ENCODE measurements at places on chromosomes 7 and 10.

- no peak for DNase-seq
Measured at GRCh38 chr10:91319336-91319735, 90.8 kb upstream of the HECTD2 start.

DNA sequence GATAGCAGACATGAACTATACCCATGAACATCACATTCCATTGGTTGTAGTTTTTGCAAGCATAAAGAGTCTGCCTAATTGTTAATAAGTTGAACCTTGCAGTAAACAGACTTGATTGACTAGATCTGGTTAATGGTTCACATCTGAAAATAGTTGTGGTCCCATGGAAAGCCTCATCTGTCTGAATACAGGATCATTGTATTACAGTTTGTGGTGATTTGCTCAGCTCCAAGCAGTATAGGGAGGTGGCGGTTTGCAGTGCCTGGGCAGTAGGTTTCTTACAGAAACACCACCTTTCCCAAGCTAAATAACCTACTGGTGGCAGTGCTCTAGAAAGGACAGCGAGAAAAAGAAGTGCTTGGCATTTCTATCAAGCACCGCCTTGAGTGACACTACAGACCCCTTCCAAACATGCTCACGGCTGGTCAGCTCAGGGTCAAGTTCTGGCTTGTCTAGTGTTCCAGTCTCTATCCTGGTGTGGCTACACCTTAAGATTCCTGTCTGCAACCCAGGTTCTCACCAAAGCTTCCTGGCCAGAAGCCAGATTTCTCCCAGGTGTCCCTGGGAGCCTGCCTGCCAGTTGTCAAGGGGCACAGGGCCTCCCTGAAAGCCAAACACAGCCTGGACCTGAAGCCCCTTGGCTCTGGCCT, 119.9 kb downstream of the FANK1 start:
- DNase-seq = no peak

GRCh38 chr10:122323941-122324675, 50.4 kb upstream of the PLEKHA1 start:
- no peak for DNase-seq

GRCh38 chr10:110794808-110795207, 76.9 kb upstream of the PDCD4 start:
- no peak for DNase-seq

GRCh38 chr10:120688928-120689327, 162.2 kb upstream of the WDR11 start:
- no peak for DNase-seq

GRCh38 chr7:158695726-158696452, 8.7 kb downstream of the NCAPG2 start:
- no peak for DNase-seq

DNA sequence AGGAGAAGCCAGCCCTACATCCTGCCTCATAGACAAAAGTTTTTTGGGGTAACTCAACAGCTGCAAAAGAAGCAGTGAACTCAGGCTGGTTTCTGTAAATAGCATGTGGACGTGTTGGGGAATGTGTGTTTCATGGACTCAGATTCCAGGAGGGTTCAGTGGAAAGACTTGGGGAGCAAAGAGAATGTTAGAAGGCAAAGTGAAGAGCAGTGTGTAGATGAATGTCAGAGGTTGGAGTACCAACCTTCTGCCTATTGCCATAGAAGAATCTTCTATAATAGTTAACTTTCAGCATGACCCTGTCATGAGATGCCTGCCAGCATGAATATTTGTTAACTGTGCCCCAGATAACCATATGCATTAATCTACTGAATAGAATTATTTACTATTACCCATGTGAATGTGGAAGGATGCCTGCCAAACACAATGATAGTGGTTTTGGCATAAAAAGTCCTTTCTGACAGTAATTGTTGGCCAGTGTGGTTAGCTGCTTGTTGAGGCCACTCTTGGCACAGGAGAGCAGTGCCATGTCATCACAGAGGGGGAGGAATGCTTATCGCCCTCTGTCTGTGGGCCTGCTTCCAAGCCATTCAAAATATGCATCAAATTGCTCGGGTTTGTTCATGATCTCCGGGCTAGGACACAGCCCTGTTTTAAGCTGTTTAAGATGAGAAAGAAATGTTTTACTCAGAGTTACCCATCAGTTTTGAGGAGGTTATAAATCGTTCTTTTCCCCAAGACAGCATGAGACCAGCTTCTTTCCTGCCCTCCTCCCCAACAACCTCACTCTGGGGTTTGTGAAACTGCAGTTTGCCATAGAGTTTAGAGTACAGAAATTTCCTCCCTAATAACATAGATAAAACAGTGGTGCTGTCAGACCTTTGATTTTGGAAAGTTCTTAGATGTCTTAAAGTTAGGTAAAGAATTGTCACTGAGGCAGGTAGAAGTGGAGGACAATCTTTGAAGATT, 165.3 kb downstream of the WNT2 start:
- DNase-seq = no peak

DNA sequence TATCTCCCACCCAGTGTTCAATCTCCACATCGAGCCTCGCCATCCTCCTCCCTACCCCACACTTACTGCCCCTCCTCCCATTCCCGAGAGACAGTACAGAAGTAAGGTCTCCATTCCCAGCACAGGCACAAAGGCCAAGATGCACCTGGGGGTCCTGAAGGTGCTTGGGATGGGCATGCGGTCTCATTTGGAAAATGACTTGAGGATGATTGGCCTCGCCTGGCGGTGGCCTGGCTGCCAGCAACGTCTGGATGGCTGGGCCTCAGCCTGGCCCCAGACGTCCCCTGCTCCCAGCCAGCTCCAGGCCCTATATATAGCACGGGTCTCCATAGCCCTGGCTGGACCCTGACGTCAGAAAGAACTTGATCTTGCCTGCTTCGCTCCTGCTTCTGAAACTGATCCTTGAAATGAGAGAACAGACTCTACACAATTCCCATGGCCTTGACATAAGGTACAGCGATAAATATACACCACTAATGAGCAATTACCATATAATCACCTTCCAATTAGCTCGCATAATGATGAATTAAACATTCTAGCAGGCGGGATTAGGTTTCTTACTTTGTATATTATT, 11.8 kb downstream of the EMX2 start:
- no peak for DNase-seq

DNA sequence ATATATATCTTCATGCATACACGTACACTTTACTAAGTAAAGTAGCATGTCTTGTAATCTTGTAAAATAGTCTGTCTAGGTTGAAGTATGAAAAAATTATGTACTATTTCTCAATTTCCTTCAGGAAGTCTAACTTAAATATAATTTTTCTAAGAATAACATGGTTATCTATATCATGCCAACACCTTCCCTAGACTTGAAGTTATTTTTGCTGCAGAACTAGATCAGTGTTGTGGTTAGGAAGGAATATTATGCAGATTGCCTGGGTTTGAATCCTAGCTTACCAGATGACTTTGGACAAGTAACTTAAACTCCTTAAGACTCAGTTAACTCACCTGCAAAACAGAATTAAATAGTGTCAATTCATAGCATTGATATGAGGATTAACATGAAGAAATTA, 142.2 kb upstream of the SEMA3A start:
- no peak for DNase-seq

DNA sequence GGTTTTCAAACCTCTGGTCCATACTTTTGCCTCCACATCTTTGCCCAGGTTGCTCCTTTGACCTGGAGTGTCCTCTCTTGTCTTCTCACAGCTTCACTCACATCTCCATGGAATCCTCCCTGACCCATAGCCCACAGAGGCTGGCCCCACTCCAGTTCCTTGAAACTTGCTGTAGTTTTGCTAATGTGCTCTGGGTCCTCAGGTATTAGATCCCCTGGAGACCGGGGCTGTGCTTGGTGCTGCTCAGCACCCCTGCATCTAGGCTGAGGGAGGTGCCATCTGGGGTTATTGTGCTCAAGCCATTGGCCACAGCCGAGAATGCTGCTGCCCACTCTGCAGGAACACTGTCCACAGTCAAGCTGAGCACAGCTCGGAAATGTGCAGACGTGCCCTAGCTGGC, 16.5 kb downstream of the KNDC1 start:
- no peak for DNase-seq

DNA sequence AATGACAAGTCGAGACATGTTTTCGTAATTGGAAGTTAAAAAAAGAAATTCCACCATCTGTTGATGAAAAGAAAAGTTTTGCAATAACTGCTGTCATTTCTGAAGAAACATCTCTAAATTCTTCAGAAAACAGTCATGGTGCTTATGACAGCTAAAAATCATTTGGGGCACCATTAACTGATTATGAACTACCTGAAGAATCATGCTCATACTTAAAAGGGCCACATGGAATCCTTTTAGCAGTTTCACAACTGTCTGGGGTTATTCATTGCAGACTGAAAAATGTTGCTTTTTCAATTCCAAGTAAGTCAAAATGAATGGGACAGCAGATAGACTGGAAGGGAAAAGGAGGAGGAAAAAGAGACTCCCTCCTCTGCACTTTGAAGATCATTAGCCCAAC, 134.2 kb downstream of the CHN2 start:
- DNase-seq = no peak

DNA sequence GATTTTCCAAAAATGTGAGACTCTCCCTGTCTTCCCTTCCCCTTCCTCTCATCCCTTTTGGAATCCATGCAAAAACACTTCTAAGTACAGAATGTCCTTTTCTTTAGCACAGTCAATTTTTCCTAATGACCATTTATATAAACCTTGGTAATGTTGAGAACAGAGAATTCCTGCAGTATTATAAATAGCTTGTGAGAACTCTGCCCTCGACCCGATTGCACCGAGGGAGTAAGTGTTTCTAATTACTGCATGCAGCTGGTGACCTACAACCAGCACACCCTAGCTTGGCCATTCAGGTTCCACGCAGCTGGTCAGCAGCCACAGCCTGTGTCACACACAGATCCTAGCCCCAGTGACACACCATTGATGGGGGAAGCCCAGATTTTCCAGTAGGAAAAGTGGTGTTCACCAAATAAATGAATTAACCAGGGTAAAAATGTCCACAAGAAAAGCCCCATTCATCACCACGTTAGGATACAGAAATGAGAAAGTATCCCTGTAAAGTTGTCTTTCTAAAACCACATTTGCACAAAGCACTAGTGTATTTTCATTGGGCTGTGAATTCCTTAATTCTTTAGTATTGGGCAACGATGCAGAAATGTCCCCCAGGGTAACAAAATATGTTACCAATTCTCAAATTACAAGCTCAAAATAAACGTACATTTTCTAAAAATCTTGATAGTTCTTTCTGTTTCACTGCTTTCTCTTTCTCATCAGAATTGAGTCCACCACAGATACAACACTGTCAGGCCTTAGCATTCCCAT, 499.0 kb upstream of the KLF6 start:
- DNase-seq = no peak

- no peak for DNase-seq
Measured at GRCh38 chr7:101363734-101364374, 1.2 kb downstream of the COL26A1 start.

DNA sequence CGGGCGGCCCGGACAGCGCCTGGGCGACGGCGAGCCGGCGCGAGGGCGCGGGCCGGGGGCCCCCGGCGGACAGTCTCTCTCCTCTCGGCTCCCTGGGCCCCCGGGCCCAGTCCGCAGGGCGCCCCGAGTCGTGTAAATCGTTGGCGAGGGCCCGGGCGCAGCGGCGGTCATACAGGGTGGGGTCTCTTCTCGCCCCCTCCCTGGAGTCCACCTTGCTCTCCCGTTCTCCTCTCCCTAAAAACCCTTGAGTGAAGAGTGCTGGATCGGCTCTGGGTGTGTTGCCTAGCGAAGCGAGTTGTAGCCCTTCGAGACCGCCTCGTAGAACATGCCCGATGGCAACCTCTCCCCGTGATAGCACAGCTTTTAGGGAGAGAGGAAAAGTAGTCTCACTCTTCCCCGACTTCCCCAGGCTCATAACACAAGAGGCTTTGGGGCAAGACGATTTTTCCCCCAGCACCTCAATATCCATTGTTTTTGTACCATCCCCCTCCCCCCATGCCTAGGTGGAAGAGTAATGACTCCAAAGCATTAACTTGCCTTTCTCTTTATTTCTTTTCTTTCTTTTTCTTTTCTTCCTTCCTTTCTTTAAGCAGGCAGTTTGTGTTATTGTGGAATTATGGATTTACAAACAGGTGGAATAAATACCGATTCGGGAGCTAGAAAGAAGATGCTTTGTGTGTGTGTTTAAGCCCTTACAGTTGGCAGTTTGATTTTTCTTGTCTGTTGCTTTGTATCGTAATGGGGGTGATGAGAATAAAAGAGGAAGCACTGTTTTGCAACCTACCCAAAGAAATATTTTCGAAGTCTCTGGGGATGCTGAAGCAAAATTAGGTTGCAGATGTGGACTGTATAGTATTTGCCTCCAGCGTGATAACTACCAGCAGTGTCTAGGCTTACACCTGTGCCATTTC, 822 bp downstream of the SHOC2 start:
- DNase-seq = no peak

- DNase-seq = no peak
Measured at GRCh38 chr7:127789031-127789430, 137.0 kb downstream of the SND1 start.

- DNase-seq = no peak
Measured at GRCh38 chr10:112821663-112822062, 128.4 kb upstream of the TCF7L2 start.

DNA sequence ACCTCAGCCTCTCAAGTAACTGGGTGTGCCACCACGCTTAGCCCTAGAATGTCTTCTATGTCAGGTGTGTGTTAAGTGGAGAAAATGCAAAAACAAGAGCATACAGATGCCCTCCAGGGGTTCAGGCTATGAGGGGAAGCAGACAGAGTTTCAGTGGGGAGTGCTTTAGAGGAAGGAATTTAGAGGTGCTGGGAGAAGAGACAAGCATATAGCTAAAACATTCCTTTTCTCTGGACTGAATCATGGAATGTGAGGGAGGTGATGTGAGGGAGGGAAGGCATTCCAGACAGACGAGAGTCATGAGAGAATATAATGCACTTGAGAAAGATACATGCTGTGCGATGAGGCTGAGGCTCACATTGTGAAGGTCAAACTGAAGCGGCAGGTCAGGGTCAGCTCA, 6.6 kb upstream of the ZNF786 start:
- no peak for DNase-seq

GRCh38 chr7:47370461-47371042, 211.4 kb downstream of the TNS3 start:
- no peak for DNase-seq

DNA sequence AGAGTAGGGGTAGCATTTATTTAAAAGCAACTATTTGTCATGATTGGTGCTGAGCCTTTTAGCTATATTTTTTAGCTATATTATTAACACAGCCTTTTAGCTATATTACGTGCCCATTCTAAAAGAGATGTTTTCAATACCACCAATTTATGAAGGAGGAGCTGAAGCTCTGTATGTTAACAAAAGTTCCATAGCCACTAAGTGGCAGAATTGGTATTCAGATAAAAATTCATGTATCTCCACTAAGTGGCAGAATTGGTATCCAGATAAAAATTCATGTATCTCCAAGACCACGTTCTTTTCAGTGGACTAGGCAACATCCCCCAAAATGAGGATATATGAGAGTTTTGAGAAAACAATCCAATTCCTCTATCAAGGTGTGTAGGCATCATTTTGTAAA, 268.6 kb downstream of the HGF start:
- no peak for DNase-seq

DNA sequence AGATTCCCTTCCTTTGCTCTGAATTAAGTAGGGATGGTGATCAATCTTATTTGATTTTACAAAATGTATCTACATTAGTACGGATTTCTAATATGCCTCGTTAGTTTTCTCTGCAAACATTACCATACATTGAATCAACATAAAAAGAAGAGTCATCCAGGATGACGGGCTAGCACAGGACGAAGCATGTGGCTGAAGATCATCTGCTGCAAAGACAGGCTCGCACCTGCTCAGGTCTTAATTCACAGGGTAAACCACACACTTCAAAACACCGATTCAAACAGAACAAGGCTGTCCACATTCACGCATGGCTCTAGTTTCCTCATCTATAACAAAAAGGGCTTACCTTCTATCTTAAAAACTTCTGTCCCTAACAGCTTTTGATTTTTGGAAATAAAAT, 323.0 kb downstream of the PARD3 start:
- no peak for DNase-seq
